ENCODE measurements at places on chromosomes 1 and 21.

- DNase-seq = no peak
These were observed 62.1 kb downstream of the SKI start for GRCh38 chr1:2290171-2290578.

DNA sequence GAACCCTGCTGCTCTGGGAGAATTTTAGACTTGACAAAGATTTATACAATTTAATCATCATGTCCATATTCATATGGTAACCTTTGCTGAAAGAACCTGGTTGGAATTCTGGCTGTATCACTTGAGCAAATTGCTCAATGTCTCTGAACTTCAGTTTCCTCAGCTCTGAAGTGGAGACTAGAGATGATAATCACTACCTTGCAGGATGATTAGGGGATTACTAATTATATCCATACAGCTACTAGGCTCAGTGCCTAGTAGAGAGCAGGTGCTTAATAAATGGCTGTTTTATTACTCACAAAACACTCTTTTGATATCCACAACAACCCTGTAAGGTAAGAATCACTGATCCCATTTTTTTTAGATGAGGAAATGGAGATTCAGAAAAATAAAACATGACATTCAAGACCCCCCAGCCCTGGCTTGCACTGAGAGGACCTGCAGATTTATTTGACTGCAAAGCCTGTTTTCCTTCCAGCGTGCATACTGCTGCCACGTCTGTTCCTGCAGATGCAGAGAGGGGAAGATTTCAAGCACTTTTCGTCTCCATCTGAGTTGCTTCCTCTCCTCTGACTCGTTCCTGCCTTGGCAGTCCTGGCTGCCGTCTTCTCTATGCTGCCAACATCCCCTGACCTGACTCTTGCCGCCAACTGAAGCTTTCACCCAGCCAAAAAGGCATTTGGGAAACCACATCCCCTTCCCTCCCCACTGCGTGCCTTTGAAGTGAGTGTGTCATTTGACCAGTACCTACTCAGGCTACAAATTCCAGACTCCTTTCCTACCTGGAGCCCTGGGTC lies 203.0 kb downstream of the PLPP3 start:
- peak; percentile 34 for DNase-seq

DNA sequence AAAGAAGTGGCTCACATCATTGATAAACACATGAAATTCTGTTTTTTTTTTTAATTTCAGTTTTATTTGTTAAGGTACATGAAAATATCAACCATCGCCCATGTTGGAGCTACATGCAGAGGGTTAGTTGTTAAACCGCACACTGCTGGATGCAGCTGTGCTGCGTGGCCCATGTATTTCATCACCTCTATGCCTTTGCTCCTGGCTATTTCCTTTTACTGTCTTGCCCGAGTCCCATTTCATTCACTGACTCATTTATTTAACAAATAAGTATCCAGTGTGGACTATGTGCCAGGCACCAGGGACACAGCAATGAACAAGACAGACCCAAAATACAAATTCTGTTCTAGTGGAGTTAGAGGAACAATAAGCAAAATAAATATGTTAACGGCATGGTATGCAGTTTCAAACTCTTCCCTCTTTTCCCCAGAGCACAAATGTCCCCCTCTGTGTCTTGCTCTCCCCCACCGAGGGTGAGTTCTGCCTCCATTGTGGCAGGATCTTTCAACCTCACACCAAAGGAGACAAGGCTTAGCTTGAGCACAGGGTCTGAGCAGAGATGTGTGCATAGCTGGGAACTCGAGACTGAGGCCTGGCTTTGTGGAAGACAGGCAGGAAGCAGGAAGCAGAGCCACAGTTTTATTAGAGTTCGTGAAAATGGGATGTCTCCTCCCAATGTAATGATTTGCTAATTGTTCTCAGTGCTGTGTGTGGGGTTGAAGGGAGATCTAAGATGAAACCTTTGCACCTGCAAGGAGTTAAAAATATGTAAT lies 44.6 kb downstream of the MAN1C1 start:
- peak; percentile 58 for DNase-seq

DNA sequence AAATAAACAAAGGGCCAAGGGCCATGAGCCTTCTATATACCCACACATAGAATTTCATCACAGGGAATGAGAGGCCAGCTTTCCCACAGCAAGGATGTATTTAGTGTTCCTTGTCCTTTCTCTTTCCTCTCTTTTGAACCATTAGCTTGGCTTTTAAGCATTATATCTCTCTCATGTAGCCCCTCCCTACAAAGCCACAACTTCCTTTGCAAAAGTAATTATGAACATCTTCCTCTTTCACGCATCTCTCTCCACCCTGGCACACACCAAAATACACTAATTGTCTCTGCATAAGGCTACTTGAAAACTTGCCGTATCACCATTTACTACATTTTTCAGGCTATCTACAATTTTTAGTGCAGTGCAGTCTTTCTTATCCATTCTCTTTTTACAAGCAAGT lies 1.9 kb upstream of the AK5 start:
- DNase-seq = no peak

DNA sequence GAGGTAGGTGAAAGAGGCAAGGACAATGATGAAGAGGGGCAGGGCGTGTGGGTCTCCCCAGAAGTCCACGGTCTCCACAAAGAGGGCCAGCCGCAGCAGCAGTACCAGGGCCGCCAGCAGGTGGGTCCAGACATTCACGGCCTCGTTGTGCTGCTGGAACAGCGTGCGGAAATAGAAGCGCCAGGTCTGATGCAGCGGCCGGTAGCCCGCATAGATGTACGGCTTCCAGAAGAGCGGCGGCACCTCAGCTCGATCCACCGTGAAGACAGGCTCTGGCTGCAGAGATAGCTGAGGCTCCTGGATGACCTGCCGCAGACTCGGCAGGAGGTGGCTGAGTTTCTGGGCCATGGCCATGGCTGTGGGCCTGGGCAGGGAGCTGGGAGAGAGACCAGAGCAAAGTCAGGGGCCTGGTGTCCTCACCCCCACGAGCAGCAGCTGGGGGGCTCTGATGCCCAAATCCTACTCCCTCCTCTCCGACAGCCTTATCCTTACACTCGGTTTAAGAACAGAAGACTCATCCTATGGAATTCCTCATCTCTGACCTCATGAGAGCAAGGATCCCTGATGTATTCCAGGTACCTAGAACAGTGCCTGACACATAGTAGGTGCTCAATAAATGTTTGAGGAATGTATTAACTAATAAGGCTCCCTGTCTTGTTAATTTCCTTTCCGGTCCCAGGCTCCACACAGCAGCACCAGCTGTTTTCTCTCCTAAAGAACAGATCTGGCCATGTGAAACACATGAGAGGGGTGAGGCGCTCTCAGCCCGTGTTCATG lies 4.4 kb upstream of the AUNIP start:
- DNase-seq = no peak

GRCh38 chr1:205878026-205878425 lies 28.1 kb upstream of the PM20D1 start:
- no peak for DNase-seq

DNA sequence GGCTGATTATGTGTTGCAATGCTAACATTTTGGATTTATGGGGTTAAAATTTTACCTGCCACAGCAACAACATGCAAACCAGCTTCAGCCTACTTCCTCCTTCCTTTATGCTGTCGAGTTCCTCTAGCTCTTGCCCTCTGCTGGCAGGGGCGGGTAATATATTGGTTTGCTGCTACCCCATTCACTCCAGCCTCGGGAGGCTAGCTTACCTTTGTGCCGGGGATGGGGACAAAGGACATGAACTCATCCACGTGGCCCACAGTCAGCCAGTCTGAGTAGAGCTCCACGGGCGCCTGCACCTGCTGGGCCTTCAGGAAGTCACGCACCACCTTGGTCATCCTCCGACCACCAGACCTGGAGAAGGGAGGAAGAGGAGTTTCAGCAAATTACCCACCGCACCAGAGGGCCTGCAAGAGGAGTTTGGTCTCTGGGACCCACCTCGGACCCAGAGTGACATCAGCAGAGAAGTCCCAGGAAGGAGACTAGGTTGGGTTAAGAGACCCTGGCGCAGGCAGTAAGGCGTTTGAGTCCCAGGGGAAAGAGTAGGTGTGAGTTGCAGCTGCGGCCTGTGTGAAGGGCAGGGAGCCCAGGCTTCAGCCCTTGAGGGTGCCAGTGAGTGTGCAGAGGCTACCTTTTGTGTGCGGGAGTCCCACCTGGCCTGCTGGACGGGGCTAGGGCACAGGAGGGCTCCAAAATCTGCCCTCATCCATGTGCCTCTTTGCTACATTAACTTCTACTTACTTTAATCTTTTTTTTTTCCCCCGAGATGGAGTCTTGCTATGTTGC lies 21.8 kb upstream of the SDHB start:
- DNase-seq = peak; percentile 79

DNA sequence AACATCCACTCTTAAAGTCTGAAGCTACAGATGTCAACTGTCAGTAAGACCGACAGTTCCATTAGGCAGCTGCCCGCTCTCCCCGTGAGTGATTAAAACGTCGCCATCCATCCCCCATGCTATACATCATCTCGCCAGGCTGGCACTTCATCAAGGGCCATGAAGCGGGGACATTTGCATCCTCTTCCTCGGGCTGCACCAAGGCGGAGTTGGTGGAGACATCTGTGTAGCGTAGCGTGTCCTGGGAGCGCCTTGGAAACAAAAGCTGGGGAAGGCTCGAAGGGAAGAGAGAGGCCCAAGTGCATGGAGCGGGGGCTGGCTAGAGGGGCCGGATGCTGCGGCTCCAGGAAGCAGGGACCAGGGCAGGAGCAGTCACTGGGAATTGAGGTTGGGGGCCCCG lies 250.1 kb downstream of the KAZN start:
- DNase-seq = no peak

GRCh38 chr1:245126530-245126929 lies 28.3 kb upstream of the KIF26B start:
- DNase-seq = no peak

- no peak for DNase-seq
These were observed 87.9 kb downstream of the CDC14A start for GRCh38 chr1:100440075-100440809.

DNA sequence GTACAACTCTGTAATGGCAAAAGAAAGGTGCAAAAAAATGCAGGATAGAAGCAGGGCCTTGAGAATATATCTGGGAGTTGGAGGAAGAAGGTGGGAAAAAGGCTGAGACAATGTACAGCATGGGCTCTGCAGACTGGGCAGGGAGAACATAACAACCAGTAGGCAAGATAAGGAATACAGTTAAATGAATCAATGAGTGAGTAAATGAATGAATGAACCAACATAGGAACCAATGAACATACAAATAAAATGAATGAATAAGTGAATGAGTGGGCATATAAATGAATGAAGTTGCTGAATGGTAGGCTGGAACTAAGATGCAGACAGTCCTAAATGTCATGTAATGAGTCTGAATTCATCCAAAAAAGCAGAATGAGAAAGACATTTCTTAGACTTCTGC lies 370.6 kb downstream of the SMYD3 start:
- no peak for DNase-seq

GRCh38 chr1:212537610-212538009 lies 71.0 kb upstream of the ATF3 start:
- no peak for DNase-seq

DNA sequence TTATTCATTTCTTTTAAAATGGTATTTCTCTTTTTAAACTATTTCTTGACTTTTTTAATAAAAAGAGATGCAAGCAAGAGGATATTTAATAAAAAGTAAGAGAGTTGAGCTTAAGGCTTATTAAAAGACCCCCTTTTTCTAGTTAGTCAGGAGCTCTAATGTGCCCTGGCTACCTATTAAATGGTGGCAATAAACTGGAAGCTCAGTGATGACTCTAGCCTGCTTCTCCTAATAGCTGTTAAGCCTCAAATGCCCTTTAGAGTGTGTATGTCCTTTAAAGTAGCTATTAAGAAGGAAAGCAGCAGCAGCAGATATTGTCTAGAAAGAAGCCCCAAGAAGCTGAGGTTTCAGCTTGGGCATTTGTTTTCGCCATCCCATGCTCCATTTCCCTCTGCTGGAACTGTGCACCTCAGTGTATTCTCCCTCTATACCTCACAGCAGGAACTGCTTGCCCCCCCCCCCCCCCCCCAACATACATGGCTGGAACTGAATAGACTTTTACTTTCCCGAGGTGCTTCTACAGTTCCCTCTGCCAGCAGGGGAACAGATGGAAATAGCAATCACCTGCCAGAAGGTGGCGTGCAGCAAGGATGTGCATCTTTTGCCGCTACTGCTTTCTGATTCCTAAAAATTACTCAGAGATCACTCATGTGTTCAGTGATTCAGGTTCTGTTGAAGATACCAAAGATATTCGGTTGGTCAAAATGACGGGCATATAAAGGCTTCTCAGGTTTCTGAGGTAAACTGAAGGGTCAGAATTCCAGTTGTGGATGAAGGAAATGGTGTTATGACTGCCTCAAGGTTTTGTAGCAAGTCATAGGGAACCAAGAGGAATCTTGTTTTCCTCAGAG lies 2.5 kb downstream of the RGS4 start:
- peak; percentile 80 for DNase-seq

DNA sequence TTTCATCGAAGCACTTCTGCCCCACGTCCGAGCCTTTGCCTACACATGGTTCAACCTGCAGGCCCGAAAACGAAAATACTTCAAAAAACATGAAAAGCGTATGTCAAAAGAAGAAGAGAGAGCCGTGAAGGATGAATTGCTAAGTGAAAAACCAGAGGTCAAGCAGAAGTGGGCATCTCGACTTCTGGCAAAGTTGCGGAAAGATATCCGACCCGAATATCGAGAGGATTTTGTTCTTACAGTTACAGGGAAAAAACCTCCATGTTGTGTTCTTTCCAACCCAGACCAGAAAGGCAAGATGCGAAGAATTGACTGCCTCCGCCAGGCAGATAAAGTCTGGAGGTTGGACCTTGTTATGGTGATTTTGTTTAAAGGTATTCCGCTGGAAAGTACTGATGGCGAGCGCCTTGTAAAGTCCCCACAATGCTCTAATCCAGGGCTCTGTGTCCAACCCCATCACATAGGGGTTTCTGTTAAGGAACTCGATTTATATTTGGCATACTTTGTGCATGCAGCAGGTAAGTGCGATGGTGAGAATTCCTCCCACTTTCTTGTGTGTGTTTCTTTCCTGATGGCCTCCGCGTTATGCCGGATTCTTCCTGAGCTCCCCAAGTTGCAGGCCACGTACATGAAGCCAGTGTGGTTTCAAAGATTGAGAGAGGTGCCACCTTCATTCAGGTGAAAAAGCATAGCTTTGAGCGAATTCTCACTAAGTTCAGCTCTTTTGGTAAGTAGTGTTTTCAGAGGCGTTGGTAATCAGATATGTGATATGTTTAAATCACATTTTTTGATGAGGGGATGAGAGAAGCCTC lies 6.0 kb downstream of the NFIA start:
- no peak for DNase-seq

- DNase-seq = no peak
These were observed 586 bp downstream of the CHI3L2 start for GRCh38 chr1:111227851-111228747.

- DNase-seq = no peak
These were observed 52.8 kb upstream of the EDN2 start for GRCh38 chr1:41537251-41537650.
